Suppressor macrophage treated with lipopolysaccharide for 1 hour (primary cell): ENCODE measurements at places on chromosomes 16 and 17.

DNA sequence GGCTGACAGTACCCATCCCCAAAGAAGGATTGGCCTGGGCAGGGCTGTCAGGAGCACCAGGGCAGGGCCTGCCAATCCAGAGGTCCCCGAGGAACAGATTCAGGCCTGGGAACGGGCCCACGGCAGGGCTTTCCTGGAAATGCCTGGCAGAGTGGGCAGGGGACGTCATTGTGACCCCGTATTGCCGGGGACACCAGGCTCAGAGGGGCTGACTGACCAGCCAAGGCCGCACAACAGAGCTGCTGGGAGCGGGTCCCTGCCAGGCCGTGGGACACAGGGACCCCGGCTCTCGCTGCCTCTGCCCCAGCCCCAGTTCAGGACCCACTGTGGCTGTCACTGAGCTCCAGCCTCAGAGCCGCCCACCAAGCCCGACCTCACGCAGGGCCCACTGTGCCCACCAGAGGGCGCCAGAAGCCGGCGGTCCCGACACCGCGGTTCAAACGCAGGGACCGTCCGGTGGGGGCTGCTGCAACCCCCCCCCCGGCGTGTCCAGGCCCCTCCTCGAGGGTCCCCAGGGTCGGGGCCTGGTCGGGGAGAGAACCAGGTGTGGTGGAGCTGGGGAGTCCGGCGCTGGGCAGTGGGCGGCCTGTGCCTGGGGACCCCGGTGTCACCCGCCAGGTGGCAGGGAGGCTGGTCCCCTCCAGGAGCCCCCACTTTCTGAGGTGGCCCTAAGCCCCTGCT is 15.2 kb upstream of the SSTR5 start:
- peak; percentile 50 for DNase-seq

DNA sequence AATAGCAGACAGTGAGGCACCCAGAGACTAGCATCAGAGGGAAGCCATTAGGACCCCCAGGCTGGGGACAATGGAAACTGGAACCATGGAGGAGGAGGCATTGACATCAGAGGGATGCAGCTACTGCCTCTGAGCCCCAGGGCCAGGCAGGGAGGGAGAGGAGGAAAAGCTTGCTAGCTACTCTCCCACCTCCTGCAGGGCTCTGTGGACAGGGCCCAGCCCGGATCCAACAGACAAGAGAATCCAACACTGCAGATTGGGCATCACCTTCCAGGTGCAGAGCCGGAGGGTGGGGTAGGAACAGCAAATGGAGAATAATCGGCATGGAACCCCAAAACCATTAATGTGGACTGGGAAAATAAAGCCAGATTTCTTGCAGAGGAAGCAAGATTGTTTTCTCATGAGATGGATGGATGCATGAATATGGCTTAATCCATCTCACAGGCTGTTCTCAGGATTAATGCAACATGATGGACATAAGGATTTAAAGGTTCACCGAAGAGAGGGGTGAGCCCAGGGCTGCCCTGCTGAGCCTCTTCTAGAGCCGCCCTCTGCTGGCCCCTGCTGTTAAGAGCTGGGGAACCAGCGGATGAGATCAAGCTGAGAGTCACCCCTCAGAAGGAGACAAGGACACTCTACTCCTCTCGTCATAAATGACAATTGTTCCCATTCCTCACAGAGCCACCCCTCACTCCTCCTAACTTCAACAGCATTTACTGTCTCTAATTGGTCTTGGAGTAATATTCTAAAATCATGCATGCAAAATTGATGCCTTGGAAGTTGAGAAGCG is 48.8 kb downstream of the DNAH3 start:
- peak; percentile 7 for DNase-seq

- no peak for DNase-seq
Observed at GRCh38 chr17:2566056-2566455, 27.4 kb upstream of the PAFAH1B1 start.

- DNase-seq, result peak; percentile 7
Observed at GRCh38 chr16:86448306-86448890, 61.9 kb upstream of the FOXF1 start.

DNA sequence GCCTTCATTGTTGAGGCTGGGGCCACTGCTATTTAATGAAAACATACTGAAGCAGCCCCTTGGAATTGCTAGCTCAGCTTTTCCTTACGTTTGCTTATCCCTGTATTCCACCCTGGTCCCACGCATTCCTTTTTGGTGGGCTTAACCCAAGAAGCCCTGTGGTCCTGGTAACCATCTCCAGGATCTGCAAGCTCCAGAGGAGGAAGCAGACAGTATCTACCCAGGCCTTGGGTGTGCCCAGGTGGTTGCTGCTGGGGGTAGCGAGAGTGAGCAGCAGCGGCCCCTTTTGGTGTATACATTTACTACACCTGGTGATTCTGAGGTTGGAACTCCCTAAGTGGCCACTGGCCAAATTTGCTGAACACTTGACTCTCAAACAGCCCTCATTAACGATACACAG is 97.7 kb downstream of the CBLN1 start:
- peak; percentile 1 for DNase-seq

DNA sequence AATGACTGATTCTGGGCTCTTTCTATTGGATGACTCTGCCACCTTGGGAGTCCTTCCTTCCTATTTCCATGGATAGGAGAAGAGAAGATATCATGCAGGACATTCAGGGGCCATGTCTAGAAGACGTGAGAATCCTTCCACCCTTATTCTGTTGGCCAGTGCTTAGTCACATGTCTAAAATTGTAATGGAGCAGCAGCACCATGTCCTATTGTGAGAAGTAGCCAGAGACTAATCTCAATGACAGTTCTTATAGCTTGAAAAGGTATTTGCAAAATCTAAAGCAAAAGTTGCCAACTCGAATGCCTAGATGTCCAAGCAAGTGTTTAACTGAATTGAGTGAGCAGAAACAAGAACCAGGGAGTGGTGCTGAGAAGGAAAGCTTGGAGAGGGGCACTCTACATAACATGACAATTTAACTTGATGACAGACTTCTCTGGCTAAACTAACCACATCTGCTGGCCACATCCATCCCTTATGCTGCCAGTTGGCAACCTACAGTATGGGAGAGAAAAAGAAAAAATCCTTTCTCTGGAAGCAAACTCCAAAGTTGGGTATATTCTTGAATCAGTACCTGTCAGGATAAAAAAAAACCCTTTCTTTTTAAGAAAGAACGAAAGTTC is 225.7 kb downstream of the CDH13 start:
- no peak for DNase-seq

- DNase-seq, result peak; percentile 33
Observed at GRCh38 chr17:51298508-51299371, 38.4 kb downstream of the UTP18 start.

GRCh38 chr17:56173026-56173425 is 19.8 kb downstream of the ANKFN1 start:
- DNase-seq, result no peak

DNA sequence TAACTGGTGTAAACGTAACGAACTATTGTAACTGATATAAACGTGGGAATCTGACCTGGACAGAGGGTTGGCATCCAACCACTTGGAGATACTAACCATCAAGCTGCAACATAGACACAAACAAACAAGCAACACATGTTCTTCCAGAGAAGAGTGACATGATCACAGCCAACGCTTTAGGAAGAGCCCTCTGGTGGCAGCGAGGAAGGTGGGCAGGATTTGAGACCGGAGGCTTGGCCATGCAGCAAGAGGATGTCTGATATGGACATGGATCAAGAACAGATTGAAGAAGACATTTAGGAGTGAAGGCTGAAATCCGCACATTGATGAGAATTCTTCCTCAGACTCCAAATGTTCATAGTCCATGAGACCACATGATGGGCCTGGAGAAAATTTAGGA is 40.3 kb upstream of the TNRC6A start:
- peak; percentile 29 for DNase-seq

DNA sequence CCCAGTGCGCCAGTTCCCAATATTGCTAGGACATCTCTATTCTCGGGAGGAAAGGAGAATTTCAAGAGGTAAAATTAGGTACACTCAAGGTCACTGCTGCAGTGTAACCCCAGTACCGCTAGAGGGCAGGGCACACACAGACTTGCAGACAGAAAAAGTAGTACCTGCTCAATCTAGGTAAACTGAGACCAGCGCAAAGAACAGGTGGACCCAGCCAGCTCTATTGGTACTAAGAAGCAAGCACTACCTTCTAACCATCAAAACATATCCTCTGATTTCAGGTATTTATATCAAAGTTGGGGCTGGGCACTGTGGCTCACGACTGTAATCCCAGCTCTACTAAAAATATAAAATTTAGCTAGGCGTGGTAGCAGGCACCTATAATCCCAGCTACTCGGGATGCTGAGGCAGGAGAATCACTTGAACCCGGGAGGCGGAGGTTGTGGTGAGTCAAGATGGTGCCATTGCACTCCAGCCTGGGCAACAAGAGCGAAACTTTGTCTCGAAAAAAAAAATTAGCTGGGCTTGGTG is 3.6 kb upstream of the WDR81 start:
- peak; percentile 67 for DNase-seq

GRCh38 chr17:80598813-80599545 is 54.3 kb downstream of the RPTOR start:
- no peak for DNase-seq

DNA sequence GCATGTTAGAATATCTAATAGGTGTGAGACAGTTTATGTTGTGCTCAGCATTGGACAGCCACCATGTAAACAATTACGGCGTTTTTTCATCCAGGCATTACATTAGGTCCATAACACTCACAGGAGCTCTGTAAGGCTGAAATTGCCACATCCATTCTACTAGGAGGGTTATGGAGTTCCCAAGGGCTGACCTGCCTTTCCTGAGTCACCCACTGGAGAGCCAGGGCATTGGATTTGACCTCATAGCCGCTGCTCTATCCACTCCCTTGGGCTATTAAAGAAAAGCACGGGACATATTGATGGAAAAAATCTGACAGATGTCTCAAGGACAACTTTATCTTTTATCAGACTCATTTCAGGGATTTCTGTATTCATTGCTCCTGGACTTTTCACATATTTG is 306.3 kb upstream of the HSBP1 start:
- DNase-seq, result no peak

DNA sequence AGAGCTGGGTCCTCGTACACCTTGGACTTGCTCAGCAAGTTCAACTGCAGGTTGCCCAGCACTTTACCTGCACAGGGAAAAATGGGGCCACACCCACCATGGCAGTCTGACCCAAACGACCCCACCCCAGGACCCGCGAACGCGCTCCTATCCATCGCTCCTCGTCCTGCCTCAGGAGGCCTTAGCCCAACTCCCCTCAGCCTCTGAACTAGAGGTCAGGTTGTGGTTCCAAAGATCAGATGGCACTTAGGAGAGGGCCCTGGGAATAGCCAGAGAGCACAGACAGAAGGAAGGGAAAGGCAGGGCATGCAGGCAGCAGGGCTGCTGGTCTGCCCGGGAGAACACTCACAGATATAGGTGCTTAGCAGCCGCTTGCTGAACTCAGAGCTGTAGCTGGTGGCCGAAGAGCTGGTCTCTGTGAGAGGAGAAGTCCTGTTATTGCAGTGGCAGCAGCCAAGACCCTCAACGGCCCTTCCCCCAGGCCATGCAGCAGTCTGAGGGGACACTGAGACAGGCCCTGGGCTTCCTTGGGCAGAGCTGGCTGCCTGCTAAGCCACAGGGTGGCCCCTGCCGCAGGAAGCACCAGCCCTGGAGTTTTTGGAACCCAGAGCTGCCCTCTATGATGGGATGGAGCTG is 6.9 kb downstream of the ZACN start:
- no peak for DNase-seq

- DNase-seq, result no peak
Observed at GRCh38 chr17:38969281-38969680, 2.1 kb upstream of the FBXO47 start.

- DNase-seq, result no peak
Observed at GRCh38 chr17:2018716-2019510, 6.2 kb downstream of the RTN4RL1 start.

GRCh38 chr16:65697521-65697920 is 575.7 kb upstream of the CDH11 start:
- DNase-seq, result no peak

DNA sequence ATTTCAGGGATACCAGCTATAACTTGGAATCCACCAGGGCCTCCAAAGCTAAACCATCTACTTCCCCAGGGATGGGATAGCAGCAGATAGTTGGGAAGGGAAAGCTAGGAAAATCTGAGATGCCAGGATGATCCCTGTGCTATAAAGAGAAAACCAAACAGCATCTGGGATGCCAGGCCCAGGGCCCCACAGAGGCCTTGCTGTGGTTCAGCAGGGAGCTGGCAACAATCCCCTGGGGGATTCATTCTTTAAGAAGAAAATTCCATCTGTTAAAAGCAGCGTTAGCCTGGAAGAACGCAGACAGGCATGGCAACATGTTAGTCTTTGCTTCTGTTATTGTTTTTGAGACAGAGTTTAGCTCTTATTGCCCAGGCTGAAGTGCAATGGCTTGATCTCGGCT is 16.6 kb downstream of the MYO18A start:
- no peak for DNase-seq

- no peak for DNase-seq
Observed at GRCh38 chr17:53891726-53892125, 69.0 kb downstream of the KIF2B start.

GRCh38 chr16:29900102-29900887 is at the start of gene ASPHD1:
TSS of gene ASPHD1 (plus strand) at chr16:29900488. CDS start at chr16:29900972, 484 bp downstream.
- peak; percentile 88 for DNase-seq

DNA sequence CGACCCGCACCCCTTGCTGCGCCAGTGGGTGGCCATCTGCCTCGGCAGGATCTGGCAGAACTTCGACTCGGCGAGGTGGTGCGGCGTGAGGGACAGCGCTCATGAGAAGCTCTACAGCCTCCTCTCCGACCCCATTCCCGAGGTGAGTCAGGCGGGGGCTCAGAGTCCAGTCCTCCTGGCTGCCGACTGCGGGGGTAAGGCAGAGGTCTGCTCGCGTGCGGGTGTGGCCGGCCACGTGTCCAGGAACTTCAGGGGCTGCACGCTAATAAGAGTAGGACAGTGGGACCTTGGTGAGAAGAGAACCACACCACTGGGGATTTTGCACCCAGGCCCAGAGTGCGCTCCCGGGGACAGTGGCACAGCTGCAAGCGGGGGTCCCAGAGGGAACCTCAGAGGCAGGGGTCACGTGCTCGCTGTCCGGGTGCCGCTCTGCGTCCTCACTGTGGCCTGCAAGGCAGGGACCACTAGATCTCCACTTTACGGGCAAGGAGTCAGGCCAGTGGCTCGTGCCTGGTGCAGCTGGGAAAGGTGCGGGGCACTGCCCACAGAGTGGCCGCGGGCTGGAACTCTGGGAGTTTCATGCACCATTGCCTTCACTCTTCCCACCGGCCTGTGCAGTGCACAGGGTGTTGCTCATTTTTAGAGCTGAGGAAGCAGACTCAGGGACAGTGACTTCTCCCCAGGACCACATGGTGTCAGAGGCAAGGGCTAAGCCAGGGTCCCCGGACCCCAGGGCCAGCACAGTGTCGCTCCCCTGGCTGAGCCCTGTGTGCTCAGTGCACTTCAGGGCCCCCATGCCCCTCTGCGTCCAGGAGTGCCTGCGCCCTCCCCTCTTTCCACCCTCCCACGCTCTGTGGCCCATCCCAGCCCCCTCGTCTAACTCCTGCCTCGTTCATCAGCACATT is 107.6 kb upstream of the CHMP6 start:
- no peak for DNase-seq
